ENCODE measurements at places on chromosomes 6 and 20.

- DNase-seq: peak; percentile 46
These were observed 31.0 kb downstream of the IRF4 start for GRCh38 chr6:422433-423054.

GRCh38 chr6:57262901-57263694 is 41.0 kb upstream of the RAB23 start:
- DNase-seq: peak; percentile 83

DNA sequence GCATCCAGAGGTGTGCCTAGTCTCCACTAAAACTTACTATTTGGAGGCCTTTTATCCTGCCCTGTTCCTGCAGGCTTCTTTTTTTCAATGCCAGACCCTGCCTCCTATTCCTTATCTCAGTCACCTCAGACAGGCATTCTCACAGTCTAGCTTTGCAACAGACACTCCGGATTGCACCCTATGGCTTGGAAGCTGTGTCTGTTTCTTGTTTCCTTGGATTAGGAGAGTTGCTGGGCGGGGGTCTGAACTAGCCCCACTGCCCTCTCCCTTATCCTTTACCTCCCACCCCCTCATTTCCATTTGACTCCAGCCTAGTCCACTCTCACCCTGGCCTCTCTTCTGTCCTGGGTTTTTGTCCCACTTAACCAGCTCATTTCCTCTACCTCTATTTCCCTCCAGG is 228.1 kb upstream of the CITED2 start:
- DNase-seq: no peak

GRCh38 chr6:109261811-109262210 is 120.5 kb downstream of the CD164 start:
- no peak for DNase-seq

DNA sequence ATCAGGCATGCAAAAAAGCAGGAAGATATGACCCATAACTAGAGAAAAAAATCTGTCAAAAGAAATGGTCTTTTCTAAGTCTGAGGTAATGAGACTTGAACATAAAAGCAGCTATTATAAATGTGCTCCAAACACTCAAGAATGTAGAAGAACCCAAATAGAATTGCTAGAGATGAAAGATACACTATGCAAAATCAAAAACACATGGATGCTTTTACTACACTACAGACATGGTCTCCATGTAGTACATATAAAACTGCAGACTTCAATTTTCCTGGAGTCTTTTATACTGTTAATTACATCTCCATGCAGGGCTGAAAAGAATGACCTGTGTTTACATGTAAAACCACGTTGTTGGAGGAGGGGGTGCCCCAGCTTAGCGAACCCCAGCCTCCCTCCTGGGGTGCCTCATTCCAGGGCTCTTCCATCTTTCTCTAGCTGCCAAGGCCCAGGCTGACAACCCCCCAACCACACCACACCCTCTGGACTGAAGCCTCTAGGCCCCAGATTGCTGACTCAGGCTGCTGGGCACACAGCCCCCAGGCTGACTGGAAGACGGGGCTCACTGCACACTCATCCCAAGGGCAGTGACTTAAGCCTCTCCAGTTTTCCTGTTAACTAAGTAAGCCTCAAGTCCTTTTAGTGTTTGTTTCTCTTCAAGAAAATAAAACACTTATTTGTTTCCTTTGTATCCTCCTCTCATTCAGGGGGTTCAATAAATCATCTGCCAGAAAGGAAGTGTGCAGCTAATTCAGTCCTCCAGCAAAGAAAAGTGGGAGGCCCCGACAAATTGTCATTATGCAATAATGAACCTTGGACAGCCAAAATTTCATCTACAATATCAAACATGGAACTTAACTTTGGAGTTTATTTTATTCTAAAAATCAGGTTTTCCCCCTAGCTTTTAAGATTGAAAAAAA is 26.0 kb upstream of the PLAGL1 start:
- peak; percentile 79 for DNase-seq

DNA sequence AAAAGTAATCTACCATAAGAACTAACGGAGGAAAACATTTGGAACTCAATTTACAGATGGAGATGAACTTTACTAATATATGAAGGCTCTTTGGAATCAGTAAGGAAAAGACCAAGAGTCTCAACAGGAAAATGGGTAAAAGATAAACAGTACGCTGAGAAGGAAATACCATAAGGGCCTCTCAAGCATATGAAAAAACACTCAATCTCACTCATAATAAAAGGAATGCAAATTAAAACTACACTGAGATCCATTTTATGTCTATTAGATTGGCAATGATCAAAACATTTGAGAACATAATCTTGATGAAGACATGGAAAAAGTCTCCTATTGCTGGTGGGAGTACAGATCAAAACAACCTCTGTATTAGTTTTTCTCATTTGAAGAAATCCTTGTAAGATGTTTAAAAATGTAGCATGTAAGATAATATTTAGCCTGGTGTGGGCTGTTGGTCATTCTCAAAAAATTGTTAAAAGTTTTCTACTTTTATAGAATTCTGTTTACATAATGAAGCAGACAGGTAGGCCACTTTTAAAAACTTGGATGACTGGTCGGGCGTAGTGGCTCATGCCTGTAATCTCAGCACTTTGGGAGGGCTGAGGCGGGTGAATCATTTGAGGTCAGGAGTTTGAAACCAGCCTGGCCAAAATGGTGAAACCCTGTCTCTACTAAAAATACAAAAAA is 14.5 kb downstream of the REV3L start:
- DNase-seq: no peak

DNA sequence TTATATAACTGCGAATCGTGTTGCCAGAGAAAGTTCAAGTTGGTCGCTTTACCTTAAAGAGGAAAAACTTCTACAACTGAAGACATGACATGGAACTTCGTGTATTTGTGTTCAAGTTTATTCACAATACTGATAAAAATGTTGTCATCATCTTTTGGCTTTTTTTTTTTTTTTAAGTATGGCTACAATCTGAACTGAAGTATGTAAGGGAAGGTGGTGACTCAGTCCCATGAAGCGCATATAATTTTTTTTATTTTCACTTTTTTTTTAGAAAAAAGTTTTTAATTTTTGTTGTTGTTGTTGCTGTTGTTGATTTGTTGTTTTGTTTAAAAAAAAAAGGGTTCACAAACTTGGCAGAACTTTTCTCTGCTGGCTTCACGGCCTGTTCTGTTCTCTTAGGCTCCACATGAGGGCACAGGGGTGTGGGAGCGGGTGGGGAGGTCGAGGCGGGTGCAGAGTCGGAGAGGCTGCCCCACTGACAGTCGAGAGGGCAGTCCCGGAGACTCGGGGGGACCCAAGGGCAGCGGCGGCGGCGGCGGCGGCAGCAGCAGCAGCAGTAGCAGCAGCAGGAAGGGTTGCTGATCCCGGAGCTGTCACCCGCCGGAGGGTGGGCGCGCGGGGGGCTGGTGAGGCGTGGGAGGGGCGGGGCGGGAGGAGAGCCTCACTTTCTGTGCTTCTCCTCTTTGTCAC is 17.0 kb downstream of the TFAP2A start:
- no peak for DNase-seq

DNA sequence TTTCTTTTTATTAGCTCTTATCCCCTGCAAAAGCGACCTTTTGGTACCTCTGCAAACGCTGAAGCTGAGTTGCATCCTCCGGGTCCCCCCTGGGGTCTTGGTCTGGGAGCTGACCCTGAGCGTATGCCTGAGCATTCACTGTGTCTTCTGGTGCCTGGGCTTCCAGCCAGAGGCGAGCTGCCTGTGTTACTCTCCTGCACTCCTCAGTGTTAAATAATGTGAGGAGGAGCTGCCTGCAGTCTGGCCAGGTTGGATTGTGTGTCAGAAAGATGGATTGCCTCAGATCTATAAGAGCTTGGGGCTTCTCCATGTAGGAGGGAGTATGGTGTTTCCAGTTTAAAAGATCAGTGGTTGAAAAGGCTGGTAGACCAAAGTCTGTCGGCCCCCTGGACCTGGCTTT is 8.7 kb upstream of the GMPR start:
- no peak for DNase-seq

DNA sequence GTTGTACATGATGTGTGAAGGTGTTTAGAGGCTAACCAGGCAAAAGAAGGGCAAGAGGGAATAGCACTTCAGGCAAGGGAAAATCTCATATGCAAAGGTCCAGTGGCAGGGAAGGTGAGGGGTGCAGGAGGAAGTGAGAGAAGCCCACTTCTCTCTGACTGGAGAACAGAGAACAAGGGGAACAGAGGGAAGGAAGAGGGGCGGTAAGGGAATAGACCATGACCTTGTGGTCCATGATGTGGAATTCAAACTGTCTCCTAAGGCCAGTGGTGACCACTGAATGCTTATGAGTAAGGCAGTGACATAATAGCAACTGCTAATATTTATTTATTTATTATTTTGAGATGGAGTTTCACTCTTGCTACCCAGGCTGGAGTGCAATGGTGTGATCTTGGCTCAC is 20.6 kb upstream of the SLC9A8 start:
- DNase-seq: no peak

- no peak for DNase-seq
These were observed 59.5 kb downstream of the PLEKHG1 start for GRCh38 chr6:150659046-150659763.

Measured in GM04504 (cell line).